ENCODE measurements at places on chromosomes 7 and 10. TPM values are rescaled to one million over a fixed set of nuclear protein-coding genes. Genes with fewer than 3 reads are reported as not detected.
A peak's percentile ranks its signal among the peaks of the same experiment; 100 is the strongest.

The OPN4 gene
- total RNA-seq, result not detected

The WNT16 gene
- total RNA-seq, result 0.23 TPM

The VWDE gene
- 2.7 TPM for total RNA-seq

The LRRTM3 gene
- 2.3 TPM for total RNA-seq

DNA sequence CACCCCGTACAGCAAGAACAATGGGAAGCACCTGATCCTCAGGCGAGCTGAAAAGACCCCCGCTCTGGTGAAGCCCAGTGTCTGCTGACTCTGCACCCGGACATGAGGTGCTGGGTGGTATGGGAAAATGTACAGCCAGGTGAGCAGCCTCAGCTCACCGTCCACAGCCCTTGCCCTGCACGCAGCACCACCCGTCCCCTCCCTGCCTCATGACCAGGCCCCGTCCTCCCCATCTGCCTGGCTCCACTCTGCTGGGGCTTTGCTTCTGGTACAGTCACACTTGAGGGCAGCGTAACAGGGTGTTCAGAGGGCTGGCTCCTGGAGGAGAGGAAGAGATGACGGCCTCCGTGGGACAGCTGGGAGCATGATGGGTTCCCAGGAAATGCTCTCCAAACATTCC lies 49.1 kb downstream of the NCAPG2 start:
- DNase-seq, result no peak

DNA sequence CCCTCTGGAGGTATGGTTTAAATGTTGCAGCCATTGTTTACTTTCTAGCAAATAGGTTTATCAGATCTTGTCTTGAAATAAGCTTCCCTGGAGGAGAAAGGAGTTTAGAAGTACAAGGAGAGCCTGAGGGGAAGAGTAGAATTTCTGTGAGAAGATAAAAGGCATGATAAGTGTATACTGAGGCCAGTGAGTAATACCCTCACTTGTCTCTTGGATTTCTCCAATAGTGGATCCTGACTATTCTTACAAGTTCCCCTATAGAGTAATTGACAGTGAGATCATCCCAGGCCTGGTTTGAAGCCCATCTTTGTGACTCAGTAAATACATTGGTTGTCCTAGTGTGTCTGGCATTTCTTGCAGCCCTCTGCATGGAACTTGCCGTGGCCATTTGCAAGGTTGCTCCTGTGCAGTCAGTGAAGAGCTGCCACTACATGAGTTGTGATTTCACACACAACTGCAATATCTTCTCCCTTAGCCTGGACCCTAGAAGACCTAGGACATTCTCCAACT lies 41.6 kb downstream of the CHN2 start:
- no peak for DNase-seq

GRCh38 chr7:73766556-73767229 lies 3.4 kb downstream of the CLDN3 start:
- DNase-seq, result peak; percentile 58

DNA sequence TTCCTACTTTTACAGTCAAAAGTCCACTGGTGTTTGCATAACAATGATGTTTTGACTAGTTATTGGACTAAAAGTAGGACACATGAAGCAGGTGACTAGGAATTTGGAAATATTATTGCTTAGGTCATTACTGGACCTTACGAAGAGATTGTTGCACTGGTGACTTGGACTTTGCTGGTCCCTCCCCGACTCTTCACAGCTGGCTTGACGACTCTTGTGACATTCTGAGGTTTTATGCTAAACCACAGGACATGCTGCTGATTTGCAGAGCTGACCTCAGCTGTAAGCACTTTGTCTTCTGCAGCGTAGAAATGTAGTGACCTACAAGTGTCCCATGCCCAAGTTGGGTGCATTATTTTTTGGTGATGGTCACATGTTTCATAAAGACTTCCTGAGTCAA lies 21.9 kb downstream of the PCBD1 start:
- DNase-seq, result no peak

DNA sequence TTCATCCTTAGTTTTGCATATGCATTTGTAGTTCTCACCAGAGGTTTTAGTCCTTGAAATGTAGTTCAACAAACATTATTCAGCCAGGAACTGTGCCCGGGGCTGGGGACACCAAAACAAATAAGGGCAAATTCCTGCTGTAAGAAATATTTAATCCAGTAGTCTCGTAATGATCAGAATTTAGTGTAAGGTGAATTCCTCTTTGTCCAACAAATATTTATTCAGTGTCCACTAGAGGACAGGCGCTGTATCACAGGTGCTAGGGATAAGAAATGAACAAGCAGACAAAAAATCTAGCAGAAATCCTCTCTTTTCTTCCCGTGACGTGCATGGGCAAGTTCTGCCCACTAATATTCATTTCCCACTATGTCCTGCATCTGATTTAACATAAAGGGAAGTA lies 17.6 kb downstream of the LGI1 start:
- DNase-seq, result no peak

The GPR85 gene
- 0.50 TPM for total RNA-seq

Data from prostate gland (tissue), 2 donors.